ENCODE measurements at places on chromosomes 5 and 9. TPM values are rescaled to one million over a fixed set of nuclear protein-coding genes. Genes with fewer than 3 reads are reported as not detected.

Gene OR13C2
- polyA plus RNA-seq, result not detected

Gene CCDC180
- polyA plus RNA-seq, result 1.4 TPM

Gene AJM1
- polyA plus RNA-seq, result 6.7 TPM

Gene GDA
- polyA plus RNA-seq, result 16.0 TPM

Gene ADGRD2
- polyA plus RNA-seq, result not detected

DNA sequence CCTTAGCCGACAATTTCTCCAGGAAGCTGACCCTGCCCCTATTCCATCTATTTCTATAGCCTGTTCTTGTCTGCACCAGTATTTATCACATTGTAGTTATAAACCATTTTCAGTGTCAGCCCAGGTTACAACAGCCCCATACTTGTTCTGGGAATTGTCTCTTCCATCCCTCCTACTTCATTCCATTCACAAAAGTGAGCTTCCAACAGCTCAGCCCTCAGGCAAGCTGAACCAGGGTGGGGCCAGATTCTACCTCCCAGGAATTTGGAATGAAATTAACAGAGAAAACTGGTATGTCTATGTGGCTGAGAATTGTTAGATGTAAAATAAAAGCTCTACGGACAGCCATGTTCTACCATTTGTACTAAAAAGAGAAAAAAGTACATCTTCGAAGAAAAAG is 36.1 kb downstream of the STRBP start:
- DNase-seq, result no peak
